Stimulated activated CD4-positive, alpha-beta T cell treated with anti-CD3 and anti-CD28 coated beads, TNF-alpha, amount 100 ng/mL, for 48 hours (primary cell): ENCODE measurements at places on chromosomes 7 and 10.

DNA sequence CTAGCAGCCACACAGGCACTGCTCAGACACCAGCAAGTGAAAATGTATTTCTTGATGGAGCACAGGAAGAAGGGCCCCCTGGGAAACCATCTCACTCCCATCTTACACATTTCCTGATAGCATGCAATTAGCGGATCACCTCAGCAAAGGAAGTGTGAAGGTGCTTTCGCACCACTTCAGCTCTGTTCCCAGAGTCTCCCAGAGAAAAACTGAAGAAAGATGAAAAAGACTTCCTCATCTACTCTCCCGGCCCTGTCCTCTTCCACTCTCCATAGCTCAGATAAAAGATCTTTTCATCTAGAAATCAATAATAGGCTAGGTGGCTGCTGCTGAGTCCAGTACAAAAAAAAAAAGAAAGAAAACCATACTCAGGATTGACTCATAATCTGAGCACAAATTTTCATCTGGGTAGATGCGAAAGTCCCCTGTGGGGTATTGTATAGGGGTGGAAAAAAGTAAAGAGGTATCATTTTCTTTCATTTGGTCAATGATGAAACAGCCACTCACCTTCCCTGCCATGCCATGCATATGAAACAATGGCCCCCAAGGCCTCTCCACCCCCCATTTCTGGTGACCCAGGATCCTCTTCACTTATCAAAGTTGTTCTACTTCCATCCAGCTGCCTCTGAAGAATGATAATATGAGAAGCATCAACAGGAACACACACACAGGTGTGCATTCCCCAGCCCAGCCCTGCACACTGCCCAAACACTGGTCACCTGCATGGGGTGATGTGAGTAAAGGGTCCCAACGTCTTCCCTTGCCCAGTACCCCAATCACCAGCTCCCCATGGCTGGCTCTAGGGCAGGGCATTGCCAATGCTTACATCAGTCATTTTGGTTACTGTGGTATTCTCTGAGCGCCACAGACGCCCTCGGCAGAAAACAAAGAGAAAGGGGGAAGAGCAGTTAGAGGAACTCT lies 48.8 kb upstream of the DGKI start:
- DNase-seq, result peak; percentile 26

- DNase-seq, result no peak
Observed at GRCh38 chr7:90212149-90212495, 582 bp downstream of the STEAP2 start.

GRCh38 chr10:105188737-105189462 lies 547.8 kb downstream of the SORCS3 start:
- no peak for DNase-seq

- no peak for DNase-seq
Observed at GRCh38 chr7:39044489-39044888, 66.8 kb downstream of the POU6F2 start.

GRCh38 chr7:40979296-40979695 lies 723.6 kb downstream of the INHBA start:
- DNase-seq, result no peak

DNA sequence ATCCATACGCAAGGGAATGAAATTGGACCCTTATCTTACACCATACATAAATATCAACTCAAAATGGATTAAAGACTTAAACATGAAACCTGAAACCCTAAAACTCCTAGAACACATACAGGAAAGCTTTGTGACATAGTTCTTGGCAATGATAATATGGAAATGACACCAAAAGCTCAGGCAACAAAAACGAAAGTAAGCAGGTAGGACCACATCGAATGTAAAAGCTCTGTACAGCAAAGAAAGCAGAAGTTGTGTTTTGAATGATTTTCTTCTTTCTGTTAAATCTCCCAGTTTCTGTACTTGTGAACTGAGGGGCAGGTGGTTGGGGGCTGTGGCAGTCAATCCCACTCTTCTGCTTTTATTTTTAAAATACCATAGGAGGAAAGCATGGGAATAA lies 368.4 kb upstream of the PODXL start:
- DNase-seq, result no peak

GRCh38 chr7:132407764-132408163 lies 168.5 kb downstream of the PLXNA4 start:
- DNase-seq, result no peak

GRCh38 chr7:103993551-103993950 lies 4.1 kb upstream of the RELN start:
- no peak for DNase-seq

- DNase-seq, result no peak
Observed at GRCh38 chr10:71040846-71041605, 152.7 kb upstream of the PCBD1 start.

- DNase-seq, result no peak
Observed at GRCh38 chr10:22333975-22334282, 11.4 kb upstream of the SPAG6 start.

GRCh38 chr7:108165723-108166122 lies 35.6 kb upstream of the LAMB4 start:
- no peak for DNase-seq

- DNase-seq, result no peak
Observed at GRCh38 chr10:11782793-11783557, 40.2 kb upstream of the PROSER2 start.

DNA sequence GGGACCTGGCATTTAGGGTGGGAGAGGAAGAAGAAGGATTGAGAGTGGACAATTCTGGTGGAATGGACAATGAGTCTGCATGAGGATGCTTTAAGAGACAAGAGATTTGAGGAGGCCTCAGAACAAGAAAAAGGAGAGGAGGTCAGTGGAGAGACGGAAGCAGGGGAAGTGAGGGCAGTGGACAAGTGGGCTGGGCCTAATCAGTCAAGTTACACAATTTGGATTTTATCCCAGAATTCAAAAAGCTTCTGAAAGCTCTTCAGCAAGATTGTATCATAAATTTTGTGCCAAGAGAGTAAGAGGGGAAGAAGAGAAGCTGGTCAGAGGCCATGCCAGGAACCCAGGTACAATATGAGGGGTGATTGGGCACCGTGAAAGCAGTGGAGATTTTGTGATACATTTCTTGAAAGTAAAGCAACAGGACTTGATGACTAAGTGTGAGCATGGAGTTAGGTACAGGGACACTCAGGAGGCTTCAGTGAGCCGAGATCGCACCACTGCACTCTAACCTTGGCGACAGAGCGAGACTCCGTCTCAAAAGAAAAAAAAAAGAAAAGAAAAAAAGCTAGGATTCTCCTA lies 19.3 kb upstream of the TSPAN13 start:
- no peak for DNase-seq

DNA sequence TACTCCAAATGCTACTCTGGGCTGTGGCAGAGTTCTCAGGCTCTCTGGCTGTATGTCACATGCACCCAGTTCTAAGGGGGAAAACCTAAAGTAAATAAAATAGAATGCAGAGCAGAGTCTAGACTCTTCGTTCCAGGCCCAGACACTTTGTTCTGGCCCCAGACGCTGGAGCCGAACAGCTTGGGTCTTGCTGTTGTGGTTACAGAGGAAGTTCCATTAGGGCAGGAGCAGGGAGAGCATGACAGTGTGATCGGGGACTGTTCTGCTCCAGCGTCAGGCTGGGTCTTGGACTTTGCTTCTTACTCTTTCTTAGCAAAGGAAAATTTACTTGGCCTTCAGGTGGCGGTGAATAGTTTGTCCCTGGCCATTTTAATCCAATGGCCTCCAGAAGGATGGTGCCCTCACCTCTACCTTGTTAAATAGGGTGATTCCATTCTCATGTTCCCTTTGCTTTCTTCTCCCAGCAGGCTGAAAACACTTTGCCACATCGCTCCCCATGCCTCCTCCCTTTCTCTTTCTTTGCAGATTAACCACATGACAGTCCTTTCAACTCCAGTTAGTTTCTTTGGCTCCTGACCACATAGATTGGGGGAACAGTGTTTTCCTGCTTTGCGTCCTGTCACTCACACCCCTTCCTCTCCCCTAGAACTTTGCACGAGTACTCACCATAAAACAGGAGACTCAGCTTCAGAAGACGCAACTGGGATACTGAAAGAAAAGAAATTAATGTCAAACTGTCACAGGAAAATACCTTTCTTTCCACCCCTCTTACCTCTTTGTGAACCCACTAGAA lies 730.8 kb downstream of the SUGCT start:
- no peak for DNase-seq

DNA sequence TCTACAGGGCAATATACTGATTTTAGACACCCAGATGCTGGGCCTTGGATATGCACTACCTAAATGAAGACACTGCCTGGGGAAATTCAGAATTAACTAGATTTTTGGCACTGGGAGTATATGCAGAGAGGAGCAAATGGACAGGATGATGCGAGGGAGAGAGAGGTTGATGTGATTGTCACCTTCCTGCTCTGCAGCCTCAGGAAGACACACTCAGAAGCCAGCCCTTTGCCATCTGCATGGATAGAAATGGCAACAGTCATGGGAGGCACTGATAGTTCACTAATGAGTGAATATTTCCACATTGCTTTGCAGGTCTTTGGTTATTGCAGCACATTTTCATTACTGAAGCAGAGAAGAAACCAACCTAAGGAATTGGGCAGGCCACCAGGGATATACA lies 397.2 kb upstream of the NFE2L3 start:
- no peak for DNase-seq

DNA sequence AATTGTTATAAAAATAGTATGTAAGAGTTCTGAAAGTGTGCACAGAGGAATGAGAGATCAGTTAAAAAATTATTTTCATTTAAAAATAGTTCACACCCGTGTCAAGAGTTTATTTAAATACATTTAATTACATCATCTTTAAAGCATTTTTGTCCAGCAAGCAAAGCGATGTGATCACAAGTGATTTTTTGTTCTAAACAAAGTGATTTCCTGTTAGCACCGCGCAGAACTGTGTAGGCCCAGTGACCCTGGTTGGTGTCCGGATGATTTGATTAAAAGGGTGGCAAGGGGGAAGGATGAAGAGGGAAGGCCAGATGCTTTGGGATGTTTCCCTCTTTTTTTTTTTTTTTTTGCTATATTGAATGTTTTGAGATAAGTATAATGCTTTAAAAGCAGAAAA lies 227.8 kb upstream of the PITRM1 start:
- DNase-seq, result no peak

DNA sequence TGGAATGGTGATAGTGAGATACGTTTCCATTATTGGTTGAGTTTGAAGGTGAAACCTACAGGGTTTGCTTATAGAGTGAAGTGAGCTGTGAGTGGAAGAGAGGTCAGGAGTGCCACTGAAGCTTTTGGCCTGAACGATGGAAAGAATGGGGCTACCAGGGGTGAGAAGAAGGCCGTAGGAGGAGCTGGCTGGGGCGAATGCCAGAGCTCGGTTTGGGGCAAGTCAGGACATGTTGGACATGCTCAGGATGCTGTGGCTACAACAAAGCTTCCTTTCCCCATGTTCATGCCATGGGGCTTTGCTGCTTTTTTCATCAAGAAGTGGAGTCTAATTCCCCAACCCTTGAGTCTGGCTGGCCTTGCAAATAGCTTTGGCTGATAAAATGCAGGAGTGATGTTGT lies 253.7 kb downstream of the GLRX3 start:
- DNase-seq, result no peak

DNA sequence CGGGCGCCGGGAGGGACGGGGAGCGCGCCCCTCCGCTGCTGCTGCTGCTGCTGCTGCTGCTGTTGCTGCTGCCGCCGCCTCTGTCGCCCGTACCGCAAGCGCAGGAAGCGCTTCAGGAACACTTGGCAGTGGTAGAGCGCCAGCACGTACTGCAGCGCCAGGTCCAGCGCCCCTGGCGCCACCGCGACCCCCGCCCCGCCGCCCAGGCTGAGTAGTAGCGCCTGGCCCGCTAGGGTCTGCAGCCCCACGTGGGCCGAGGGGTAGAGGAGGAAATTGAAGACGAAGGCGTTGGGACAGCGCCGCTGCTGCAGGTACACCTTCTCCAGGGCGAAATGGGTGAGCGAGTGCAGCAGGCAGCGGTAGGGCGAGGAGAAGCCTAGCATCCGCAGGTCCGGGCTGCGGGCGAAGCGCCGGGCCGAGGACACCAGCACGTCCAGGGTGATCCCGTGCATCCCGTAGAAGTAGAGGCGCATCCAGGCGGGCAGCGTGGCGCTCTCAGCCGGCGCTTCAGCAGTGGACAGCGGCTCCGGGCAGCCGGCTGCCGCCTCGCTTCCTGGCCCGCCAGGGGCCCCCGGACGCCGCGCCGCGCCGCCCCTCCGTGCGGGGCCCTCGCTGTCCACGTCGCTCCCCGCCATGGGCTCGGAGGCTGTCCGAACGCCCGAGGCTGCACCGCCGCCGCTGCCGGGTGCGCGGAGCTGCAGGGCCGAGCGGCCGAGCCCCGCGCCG lies at the start of gene TMEM229A:
TMEM229A (minus strand) TSS at position 699 of the 726 bp plus-strand sequence; CDS start at position 635, 64 bp downstream.
- no peak for DNase-seq

DNA sequence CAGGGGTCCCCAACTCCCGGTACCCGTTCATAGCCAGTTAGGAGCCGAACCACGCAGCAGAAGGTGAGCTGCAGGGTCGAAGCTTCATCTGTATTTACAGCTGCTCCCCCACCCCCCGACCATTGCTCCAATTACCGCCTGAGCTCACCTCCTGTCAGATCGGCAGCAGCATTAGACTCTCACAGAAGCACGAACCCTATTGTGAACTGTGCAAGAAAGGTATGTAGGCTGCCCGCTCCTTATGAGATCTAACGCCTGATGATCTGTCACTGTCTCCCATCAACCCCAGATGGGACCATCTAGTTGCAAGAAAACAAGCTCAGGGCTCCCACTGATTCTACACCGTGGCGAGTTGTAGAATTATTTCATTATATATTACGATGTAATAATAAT lies 14.6 kb upstream of the AZGP1 start:
- no peak for DNase-seq

- no peak for DNase-seq
Observed at GRCh38 chr7:97272237-97272975, 154.9 kb downstream of the SDHAF3 start.

DNA sequence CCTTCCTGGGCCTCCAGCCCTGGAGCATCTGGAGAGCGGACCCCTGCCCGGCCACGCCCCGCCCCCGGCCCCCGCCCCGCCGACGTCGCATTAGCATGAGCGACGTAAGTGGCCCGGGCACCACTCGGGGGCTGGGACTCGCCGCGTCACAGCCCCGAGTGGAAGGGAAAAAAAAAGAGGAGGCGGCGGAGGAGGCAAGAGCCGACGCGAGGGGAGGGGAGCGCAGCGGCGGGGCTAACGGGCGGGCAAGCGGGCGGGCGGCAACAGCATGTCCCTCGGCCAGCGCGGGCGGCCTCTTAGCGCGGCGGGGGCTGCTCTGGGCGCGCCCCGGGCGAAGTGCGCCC lies at the start of gene SLC18A3:
SLC18A3 (plus strand) TSS at position 197 of the 344 bp plus-strand sequence. CDS start 431 bp downstream, outside the sequence.
- no peak for DNase-seq

- DNase-seq, result no peak
Observed at GRCh38 chr10:90930971-90931871, 10.3 kb upstream of the ANKRD1 start.

DNA sequence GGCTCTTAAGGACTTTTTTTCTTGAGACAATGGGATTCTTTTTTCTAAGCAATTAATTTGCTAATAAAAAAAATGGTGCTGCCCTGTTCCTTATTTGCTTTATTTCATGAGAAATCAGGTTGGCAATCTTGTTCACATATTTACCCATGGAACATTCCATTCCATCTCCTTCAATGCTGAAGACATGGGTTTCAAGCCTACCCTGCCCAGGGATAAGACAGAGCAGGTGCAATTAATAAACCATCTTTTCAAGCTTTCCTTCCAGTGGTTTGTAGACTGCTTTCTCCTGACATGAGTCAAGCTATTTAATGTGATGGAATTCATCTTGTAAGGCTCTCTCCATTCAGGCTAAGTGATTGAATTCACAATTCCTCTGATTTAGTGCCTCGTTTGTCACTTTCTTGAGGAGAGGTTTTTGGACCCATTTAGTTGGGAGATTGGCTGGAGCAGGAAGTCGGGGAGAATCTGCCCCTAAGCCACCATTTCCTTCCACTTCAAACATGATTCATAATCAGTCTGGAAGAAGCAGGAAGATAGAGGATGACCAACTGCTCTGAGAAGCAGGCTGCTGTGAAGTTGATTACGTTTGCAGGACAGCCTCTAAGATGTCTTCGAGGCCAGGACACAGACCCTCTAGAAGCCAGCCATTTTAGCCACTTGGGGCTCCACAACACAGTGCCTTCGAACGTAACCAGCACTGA lies 552.4 kb upstream of the GALNT17 start:
- DNase-seq, result no peak
